ENCODE measurements at places on chromosomes 1 and 21. TPM values are rescaled to one million over a fixed set of nuclear protein-coding genes. Genes with fewer than 3 reads are reported as not detected.

The FRRS1 gene
- 4.6 TPM for total RNA-seq

The ABCG1 gene
- total RNA-seq: 20.2 TPM

The MATN1 gene
- total RNA-seq: under 0.01 TPM

The FCRL1 gene
- total RNA-seq: not detected

The MPZ gene
- 0.32 TPM for total RNA-seq

The TFF2 gene
- not detected for total RNA-seq

The DMBX1 gene
- total RNA-seq: not detected

The EXOSC10 gene
- 45.8 TPM for total RNA-seq

The GBP2 gene
- 57.6 TPM for total RNA-seq

The SIM2 gene
- total RNA-seq: 0.32 TPM

The IFI44 gene
- total RNA-seq: 324 TPM

The PRR9 gene
- not detected for total RNA-seq

The FOXO6 gene
- total RNA-seq: 0.32 TPM

The OR2L3 gene
- total RNA-seq: not detected

The WLS gene
- total RNA-seq: 116 TPM

The USP24 gene
- 34.4 TPM for total RNA-seq

The LENEP gene
- total RNA-seq: not detected

The EFNA3 gene
- 0.97 TPM for total RNA-seq

The SF3B4 gene
- total RNA-seq: 8.8 TPM

The THRAP3 gene
- total RNA-seq: 127 TPM

The HCRTR1 gene
- under 0.01 TPM for total RNA-seq

The IRF6 gene
- total RNA-seq: 36.4 TPM

The NEK7 gene
- 245 TPM for total RNA-seq

The DHCR24 gene
- total RNA-seq: 118 TPM

The TMEM82 gene
- total RNA-seq: not detected

The ITLN2 gene
- total RNA-seq: not detected

The EBNA1BP2 gene
- total RNA-seq: 151 TPM

The THEMIS2 gene
- 19.0 TPM for total RNA-seq

The CR1L gene
- total RNA-seq: not detected

The SDHB gene
- total RNA-seq: 235 TPM

The HSD3B2 gene
- not detected for total RNA-seq

The FMO3 gene
- not detected for total RNA-seq

The KRTAP19-7 gene
- total RNA-seq: not detected

The PROK1 gene
- total RNA-seq: not detected

The LCE2B gene
- total RNA-seq: not detected

The DMRTA2 gene
- not detected for total RNA-seq

The C21orf91 gene
- 4.4 TPM for total RNA-seq

The CLDN14 gene
- total RNA-seq: 4.2 TPM

The LCK gene
- total RNA-seq: not detected

The MIXL1 gene
- total RNA-seq: 0.32 TPM

Measured in epithelial cell of umbilical artery (primary cell).